Putamen (tissue), 1 donor: ENCODE measurements at places on chromosomes 5 and 9.

DNA sequence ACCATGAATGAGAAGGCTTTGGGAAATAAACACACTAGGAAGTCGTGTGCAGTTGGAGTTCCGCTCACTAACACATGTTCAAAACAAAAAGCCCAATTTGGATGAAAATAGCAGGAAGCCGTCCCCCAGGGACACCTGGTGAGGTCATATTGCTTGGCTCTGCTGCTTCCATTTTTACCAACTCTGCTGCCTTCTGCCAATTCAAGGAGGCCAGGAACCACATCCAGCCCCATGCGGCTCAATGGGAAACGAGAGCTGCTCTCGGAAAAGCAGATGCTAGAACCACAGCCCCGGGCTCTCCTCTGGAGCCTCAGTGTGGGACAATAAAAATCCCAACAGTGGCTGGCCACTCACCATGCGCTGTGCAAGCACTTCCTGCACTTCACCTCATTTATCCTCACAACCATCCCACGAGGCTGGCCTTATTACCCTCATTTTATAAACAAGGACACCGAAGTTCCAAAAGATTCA, 13.4 kb downstream of the ADAM19 start:
- DNase-seq, result no peak

GRCh38 chr5:94691949-94692348, 73.5 kb downstream of the SLF1 start:
- no peak for DNase-seq

GRCh38 chr5:172541099-172541772, 86.9 kb upstream of the SH3PXD2B start:
- no peak for DNase-seq

GRCh38 chr5:141121563-141121962, at the start of gene PCDHB4:
TSS of gene PCDHB4 (plus strand) at chr5:141121818. CDS start at chr5:141121999, 181 bp downstream.
- DNase-seq, result no peak

- no peak for DNase-seq
Measured at GRCh38 chr9:93259490-93260262, 75.7 kb downstream of the WNK2 start.

DNA sequence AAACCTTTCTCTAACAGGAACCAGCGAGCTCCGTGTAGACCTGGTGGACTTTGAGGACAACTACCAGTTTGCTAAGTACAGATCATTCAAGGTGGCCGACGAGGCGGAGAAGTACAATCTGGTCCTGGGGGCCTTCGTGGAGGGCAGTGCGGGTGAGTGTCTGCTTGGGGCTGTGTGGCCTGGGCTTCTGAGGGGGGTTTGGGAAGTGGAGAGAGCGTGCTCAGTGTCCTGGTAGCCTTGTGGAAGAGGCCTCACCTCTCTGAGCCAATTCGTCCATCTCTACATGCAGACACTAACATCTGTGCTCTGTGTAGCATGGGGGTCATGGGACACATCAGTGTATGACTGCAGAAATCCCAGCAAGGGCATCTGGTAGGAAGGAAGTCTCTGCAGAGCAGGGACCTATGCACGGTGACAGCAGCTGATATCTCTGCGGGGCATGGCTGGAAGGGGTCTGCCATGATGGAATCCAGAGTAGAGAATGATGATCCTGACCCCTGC, 5.9 kb downstream of the FCN2 start:
- no peak for DNase-seq

DNA sequence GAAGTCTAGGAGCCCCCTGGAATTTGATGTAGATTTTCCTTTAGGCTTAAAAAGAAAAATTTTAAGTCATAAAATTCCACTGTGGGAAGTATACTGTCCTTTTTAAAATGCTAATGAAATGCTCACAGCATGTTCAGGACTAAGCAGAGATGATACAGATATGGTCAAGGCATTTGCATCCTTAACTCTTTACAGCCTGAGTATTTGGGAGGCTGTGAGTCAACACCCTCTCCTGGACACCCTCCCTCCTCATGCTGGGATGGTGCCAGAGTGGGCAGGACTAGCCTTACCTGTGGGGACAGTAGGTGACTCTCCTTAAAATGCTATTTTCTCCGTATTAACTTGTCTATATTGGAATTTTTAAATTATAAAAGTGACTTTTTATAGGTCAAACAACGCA, 197.4 kb upstream of the ELL2 start:
- DNase-seq, result no peak

DNA sequence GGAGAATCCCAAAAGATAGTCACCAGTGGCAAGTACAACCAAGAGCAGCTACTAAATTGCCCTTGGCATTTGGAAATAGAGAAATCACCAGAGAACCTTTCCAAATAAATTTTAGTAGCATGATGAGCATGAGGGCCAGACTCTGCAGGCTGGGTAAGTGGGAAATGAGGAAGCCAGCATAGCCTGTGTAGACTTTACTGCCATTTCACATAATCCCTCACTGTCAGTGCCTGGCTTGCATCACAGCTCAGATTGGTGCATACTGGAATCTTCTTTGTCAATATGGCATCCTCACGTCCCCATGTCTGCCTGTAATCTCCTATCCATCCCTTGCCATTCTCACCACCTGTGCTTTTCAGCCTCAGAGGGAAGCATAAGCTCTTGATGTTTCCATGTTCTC, 14.5 kb downstream of the GRAMD2B start:
- DNase-seq, result no peak

DNA sequence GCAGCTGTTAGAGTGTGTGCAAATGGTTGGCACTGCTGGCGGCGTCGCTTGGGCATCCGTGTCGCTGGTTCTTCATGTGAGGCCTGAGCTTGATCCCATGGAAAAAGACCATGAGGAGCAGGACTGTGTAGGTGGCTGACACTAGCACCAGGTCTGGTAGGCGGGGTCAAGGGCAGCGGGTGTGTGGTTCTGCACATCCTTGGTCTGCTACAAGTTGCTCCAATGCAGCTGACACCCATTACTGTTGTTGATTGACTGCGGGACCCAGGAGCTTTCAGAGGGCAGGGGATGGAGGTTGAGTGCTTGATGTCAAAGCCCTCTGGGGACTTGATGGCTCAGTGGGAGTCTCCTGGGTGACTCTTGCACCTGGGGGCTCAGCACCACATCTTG, 29.0 kb upstream of the PITX1 start:
- no peak for DNase-seq

DNA sequence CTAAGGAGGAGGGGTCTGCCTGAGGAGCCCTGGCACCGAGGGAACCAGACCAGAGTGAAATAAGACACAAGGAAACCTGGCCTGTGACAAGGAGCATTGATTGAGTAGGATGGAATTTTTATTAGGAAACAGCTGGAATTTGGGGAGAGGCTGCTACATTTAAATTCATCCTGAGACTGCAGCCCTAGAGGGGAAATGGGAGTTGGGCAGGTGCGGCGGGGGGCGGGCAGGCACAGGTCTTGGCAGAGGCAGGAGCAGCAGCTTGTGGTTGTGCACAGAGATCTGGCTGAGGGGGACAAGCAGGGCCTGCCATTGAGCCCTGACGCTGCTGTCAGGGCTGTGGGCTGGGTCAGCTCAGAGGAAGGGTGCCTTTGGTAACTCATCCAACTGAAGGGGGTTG, 71.6 kb downstream of the PCDH1 start:
- no peak for DNase-seq

DNA sequence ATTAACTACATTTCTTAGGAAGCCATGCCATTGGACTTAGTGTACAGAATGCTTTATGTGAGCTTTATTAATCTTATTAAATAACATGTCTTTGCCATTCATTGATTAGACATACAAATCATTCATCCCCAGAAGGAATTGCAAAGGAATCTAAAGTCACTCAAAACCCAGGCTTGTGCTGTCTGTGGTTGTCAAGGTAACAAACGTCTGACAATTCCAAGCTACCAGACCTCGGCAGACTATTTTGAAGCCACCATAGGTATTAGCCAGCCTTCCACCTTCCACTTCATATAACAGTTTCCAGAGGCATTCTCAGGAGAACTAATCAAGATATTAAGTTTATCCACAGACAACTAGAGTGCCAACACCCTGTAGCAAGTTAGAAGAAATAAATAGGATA, 135.2 kb upstream of the TUSC1 start:
- no peak for DNase-seq

GRCh38 chr5:156456857-156457256, 129.9 kb downstream of the SGCD start:
- DNase-seq, result no peak

- DNase-seq, result no peak
Measured at GRCh38 chr5:110738503-110738811, 350 bp upstream of the SLC25A46 start.

DNA sequence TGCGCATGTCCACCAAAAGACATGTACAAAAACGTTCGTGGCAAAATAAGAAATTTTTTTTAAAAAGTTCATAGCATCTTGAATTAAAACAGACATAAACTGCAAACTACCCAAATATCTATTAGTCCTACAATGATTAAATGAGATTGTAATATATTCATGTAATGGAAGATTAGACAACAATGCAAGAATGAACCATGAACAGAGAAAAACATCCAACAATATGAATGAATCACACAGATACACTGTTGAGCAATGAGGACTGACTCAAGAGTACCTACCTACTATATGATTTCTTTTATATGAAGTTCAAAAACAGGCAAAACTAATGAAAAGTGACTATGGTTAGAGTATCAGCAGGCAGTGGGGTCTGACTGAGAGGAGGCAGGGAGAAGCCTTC, 17.9 kb upstream of the CTNNAL1 start:
- DNase-seq, result no peak

- DNase-seq, result peak; percentile 82
Measured at GRCh38 chr9:34454571-34455065, 3.8 kb downstream of the FAM219A start.

DNA sequence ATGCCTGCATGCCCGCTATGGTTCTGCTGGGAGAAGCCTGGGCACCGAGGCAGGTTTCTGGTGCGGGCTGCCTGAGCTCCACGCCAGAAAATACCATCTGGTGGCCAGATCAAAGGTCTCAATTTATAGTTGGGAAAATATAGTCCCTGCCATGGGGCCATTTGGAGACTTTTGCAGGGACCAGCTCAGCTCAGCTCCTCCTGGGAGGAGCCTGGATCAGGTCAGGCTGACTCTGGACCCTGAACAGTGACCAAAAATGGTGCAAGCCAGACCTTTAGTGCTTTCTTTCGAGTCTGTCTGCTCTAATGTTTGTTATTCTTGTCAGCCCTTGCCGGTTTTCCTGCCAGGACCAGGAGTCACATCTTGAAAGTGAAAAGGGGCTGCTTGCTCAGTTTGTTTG, 31.8 kb downstream of the HMCN2 start:
- no peak for DNase-seq

- DNase-seq, result no peak
Measured at GRCh38 chr5:16033187-16033925, 146.2 kb downstream of the MARCHF11 start.

GRCh38 chr5:154110716-154111115, 71.9 kb downstream of the MFAP3 start:
- no peak for DNase-seq

DNA sequence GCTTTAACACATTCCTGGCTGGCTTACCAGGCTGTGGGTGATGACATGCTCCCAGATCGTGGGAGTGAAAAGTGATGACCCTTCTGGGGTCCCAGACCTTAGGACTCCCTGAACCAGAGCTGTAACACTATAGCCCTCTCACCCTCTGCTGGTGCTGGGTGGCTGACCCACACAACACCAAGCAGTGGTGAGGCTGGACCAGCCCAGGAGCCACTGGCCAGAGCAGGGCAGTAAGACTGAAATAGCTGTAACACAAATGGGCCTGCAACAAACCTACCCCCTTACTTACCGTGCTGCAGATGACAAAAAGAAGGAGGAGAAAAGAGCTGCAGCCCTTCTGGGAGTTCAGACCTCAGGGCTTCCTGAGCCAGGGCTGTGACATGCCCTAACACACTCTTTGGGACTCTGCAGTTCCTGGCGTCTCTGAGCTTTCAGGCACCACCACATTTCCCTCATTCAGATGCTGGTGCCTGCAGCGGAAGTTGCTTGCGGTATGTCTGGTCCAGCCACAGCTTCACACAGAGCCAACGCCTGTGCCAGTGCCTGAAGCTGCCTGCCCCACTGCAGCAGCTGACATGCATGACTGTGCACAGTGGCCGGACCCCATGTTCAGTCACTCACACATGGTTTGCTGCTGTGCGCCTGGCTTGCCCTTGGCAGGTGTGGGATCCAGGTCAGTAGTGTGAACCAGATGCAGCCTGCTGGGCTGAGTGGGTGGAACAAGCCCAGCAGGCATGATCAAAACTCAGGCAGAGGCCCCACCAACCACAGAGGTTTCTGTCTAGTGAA, 1247.4 kb downstream of the EFNA5 start:
- DNase-seq, result no peak

- no peak for DNase-seq
Measured at GRCh38 chr5:180294913-180295555, 3.2 kb upstream of the MAPK9 start.

- no peak for DNase-seq
Measured at GRCh38 chr9:107044872-107045271, 181.9 kb downstream of the ZNF462 start.

- peak; percentile 67 for DNase-seq
Measured at GRCh38 chr5:8842971-8843551, 702.8 kb downstream of the SEMA5A start.

DNA sequence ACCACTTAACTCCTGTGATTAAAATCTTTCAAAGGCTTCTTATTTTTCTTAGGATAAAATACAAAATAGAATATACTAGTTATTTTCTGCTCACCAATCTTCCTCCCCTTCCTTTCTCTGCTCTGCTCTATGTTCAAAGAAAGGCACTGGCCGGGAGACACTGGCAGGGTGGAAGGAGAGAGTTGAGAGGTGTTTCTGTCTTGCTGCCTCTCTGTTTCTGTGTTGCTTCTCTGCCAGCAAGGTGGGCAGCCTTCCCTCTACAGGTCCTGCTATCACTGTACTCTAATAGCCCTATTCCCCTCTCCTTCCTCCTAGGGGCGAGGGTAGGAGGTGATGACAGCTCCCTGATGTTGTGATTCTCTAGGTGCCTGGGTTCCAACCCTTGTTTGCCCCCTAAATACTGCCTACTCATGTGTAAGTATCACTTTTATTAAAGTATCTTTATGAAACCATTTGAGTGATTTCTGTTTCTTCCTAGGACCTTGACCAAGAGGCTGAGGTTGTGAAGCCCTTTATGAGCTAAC, 515.1 kb downstream of the TLE4 start:
- no peak for DNase-seq

DNA sequence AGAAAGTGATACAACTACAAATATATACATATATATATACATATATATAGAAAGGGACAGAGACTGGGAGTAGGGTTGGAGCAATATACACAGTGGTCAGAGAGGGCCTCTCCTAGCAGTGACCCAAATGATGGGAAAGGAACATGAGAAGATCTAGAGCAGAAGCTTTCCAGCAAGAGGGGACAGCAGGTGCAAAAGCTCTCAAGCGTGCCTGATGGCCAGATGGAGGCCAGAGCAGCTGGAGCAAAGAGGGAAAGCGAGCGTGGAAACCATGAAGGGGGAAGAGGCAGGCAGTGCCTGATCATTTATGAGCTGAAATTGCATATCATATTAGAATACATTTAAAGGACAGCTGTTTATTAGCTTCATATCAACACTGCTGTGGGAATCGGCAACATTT, 7.6 kb upstream of the GRPEL2 start:
- DNase-seq, result no peak

DNA sequence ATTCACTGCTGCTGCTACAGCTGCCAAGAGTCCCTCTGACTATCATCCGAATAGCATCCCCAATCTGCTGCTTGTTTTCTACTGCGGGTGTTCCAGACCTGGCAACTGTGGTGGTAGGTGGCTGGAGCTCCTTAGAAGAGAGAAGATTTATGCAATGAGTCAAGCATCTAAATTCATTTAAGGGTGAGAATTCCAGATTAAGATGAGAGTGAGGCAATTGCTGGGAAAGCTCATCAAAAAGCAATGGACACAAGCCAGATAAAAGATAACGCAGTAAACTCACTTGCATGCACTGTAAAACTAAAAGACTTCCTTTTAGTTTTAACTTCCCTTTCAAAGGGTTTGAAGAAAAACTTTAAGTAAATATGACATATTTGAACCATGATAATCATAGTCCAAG, 3.9 kb downstream of the PLK2 start:
- no peak for DNase-seq
